ENCODE measurements at places on chromosomes 16 and 17.
A peak's percentile ranks its signal among the peaks of the same experiment; 100 is the strongest.

DNA sequence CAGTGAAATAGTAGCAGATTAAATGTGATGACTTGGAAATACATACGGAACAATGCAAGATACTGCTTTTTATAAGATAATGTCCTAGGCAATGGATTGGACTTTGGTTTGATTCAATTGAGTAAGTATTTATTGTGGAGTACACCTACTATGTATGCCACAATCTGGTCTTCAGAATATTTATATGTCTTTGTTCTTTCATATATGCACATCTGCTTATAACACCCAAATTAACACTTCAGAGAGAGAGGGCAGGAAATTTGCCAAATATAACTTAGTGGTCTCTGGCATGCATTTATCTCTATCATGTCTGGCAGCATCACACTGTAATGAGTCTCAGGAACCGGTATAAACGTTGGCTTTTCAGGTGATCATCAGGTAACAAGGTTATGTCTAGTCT lies 16.9 kb downstream of the RPGRIP1L start:
- no peak for DNase-seq

GRCh38 chr16:1450218-1450617 lies 5.9 kb upstream of the CCDC154 start:
- DNase-seq: no peak

DNA sequence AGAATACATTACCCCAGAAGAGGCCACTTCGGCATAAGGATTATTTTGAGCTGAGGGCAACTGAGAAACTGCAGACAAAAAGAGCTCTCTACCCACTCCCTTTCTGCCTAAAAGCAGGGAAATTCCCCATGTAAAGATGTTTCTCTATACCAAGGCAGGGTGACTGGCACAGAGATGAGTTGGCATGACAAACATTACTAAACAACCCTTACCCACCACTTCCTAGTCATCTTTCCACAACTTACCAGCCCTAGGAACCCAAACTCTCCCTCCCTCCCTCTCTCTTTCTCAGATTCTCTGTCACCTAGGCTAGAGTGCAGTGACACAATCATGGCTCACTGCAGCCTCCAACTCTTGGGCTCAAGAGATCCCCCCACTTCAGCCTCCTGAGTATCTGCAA lies 68.6 kb downstream of the EMP2 start:
- DNase-seq: no peak

GRCh38 chr17:50187394-50187725 lies 14.1 kb downstream of the COL1A1 start:
- DNase-seq: no peak

DNA sequence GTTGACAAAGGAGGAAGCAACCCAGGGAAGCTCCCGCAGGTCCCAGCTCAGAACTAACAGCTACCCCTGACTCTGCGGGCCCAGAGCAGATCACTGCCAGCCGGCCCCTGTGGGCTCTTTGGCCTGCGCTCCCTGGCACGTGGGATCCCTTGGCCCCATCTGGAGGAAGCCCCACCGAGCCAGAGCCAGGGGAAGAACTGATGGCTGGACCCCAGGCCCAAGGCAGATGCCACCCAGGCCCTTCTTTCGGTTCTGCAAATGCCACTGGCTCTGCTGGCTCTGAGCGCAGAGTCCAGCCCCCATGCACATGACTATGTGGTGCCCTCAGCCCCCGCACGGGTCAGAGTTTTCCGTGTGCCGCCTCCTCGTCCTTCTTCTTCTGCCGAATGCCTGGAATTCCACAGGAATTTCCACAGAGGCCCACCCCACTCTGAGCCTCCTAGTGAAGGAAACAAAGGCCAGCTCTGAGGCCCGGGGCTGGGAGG lies 35.8 kb upstream of the SNN start:
- DNase-seq: no peak

GRCh38 chr17:50864747-50865059 lies 1.5 kb downstream of the TOB1 start:
- no peak for DNase-seq

DNA sequence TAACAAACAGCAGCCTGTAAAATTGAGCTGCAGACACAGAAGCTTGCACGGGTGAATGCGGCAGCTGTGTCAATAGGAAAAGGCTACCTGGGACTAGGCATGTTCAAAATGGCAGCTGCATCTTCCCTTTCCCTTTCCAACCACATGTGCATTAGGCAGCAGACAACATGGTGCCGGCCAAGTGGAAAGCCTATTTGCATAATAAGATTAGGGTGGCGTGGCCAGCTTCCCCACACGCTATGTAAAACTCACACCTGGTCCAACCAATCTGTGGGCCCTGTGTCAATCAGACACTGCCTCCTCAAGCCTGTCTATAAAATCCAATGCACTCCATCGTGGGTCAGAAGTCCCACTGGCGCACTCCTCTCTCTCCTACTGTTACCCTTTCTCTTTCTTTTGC lies 61.0 kb upstream of the RBBP6 start:
- DNase-seq: no peak

GRCh38 chr17:51391982-51392654 lies 131.8 kb downstream of the UTP18 start:
- DNase-seq: no peak

- no peak for DNase-seq
Observed at GRCh38 chr16:11219178-11219577, 36.8 kb downstream of the SOCS1 start.

- no peak for DNase-seq
Observed at GRCh38 chr16:11602321-11602720, 15.6 kb upstream of the LITAF start.

GRCh38 chr17:48074322-48075081 lies 26.3 kb downstream of the NFE2L1 start:
- DNase-seq: peak; percentile 34

DNA sequence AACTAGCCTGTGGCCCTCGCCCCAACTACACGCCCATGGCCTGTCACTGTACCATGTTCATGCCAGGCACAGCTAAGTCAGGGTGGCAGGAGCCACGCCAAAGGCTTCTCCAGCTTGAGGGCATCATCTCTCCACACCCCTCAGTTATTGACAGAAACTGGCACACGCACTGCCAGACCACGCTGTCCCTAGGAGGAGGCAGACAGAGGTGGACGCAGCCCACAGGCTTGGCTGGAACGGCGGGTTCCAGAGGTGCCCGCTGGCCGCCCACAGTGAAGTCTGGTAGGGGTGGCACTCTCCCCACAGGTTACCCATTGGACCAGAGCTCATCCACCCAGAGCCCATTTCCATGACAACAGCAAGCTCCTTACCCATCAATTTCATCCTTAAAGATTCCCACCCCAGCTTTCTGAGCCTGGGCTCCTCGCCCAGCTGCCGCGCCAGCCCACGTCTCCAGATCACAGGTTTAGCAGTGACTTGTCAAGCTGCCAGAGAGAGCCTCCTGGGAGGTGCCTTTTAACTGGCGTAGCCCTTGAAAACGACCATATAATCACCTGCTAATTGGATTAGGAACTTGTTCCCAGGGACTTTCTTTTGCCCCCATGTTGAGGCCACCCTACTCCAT lies 27.9 kb downstream of the RPRML start:
- DNase-seq: no peak

- no peak for DNase-seq
Observed at GRCh38 chr16:4870138-4870671, 22.9 kb downstream of the UBN1 start.

DNA sequence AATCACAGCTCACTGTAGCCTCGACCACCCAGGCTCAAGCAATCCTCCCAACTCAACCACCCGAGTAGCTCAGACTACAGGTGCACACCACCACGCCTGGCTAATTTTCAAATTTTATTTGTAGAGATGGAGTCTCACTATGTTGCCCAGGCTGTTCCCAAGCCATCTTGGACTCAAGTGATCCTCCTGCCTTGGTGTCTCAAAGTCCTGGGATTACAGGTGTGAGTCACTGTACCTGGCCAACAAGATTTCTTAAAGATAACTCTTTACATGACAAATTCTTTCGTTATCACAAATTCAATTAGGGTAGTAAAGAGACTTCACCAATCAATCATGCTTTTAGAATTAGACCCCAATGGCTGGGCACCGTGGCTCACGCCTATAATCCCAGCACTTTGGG lies 12.4 kb downstream of the PRPSAP1 start:
- no peak for DNase-seq

- no peak for DNase-seq
Observed at GRCh38 chr16:85185303-85186100, 73.2 kb upstream of the CIBAR2 start.

- DNase-seq: no peak
Observed at GRCh38 chr16:78745108-78746019, 645.9 kb downstream of the WWOX start.

DNA sequence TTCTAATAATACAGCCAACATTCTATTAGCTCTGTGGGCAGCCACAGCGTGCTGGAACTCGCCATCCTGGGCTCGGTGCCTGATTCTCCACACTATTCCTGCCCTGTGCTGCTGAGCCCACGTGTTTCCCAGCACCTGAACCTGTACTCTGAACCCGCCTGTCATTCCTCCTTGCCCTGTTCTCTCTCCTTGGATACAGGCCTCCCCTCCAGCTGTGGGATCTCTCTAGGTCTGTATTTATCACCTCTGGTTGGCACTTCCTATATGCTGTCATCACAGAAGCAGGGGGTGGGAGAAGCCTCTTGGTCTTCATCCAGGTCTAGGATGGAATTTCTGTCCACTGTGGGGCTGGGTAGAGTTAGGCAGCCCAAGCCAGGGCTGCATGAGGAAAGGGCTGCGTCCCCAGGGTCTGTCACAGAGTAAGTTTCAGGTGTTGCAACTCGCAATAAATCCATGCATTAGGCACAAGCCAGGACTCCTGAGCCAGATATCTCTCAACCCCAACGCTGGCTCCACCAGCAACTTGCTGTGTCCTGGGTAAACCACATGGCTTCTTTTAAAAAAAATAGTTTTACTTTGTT lies 56.0 kb downstream of the ABAT start:
- no peak for DNase-seq

DNA sequence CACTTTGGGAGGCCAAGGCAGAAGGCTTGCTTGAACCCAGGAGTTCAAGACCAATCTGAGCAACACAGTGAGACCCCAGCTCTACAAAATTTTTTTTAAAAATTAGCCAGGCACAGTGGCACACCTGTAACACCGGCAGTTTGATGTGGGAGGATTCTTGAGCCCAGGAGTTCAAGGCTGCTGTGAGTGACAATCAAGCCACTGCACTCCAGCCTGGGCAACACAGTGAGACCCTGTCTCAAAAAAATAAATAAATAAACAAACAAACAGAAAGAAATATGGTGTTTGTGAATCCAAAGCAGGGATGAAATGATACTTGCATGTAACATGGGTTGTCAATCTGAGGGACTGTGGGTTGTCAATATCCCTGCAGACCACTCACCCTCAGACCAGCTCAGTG lies 16.6 kb downstream of the FBXO31 start:
- DNase-seq: no peak

GRCh38 chr16:67311607-67312488 lies 14.7 kb downstream of the KCTD19 start:
- DNase-seq: no peak

- no peak for DNase-seq
Observed at GRCh38 chr16:84509032-84509950, 4.8 kb upstream of the MEAK7 start.

DNA sequence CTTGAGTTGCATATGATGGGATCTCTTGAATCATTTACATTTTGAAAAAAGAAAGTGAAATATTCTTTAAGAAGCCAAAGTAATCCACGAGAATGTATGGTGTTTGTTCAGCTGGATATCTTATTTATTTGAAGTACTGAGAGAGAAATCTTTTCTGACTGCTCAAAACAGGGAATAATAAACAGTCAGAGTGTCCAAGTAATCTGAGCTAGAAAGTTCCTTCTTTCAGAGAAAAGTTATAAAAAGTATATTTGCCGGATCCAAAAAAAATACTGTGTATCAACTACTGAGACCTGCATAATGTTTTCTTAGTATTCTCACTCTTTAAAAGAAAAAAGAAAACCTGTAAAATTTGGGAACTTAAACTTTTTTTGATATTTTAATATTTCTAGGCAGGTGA lies 350.8 kb downstream of the WWOX start:
- no peak for DNase-seq

DNA sequence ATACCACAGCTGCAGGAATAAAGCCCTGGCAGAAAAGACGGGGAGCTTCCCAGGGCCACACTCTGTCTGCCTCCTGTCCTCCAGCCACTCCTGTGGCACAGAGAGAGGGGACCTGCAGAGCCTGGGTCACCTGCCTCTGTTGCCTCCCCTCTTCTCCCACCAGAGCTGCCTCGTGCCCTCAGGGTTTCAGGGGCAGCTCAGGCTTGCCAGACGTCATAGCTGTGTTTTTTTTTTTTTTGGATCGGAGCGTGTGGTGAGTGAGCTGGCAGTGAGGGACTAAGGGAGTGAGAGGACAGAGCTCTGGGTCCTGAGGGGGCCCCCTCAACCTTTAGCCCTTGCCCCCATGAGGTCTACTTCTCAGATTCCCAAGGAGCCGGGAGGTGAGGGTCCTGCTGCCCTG lies 2.1 kb downstream of the PIK3R6 start:
- DNase-seq: no peak

DNA sequence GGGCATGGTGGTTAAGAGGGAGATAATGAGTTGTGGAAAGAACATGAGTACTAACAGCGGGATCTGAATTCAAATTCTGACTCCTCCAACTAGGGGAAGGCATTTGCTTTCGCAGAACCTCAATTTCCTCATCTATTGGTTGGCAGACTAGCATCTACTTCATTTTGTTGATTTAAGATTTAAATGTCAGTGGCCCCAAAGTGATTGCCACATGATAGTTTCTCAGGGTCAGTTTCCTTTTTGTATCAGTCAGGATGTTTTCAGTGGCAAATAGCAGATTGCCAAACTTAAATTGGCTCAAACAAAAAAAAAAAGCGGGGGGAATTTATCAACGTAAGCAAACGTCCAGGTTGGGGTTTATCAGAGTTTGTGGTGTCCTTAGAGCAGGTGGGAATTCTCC lies 25.1 kb upstream of the NOS2 start:
- no peak for DNase-seq

GRCh38 chr16:4826980-4827379 lies 20.1 kb downstream of the GLYR1 start:
- no peak for DNase-seq

GRCh38 chr16:73054498-73054812 lies 6.5 kb upstream of the ZFHX3 start:
- DNase-seq: no peak

DNA sequence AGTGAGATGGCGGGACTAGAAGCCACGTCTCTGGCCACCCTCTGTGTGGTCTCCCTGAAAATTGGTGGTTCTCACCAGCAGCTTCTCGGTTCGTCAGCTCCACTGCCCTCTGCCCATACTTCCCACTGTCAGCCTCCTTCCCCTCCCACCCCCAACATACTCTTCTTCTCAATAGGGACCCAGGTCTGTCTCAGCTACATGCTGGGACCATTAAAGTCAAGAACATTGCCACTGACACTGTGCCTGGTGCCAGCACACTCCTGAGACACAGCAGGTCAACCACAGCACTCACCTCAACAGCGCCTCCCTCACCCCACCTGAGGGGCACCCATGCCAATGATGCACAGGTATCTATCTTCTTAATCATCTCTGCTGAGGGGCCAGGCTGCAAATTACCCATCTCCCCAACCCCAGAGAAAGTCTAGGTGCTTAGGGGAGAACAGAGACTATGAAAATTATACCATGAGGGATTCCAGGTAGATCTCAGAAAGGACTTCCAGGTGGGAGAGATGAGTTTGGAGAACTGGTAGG lies 1.3 kb downstream of the PLXDC1 start:
- no peak for DNase-seq

- DNase-seq: no peak
Observed at GRCh38 chr16:50202926-50203624, 50.0 kb downstream of the TENT4B start.
